Head of caudate nucleus (tissue), 42 donors: ENCODE measurements at places on chromosomes 3 and 15.

- no peak for DNase-seq
Observed at GRCh38 chr15:68655686-68656437, 77.1 kb downstream of the CORO2B start.

DNA sequence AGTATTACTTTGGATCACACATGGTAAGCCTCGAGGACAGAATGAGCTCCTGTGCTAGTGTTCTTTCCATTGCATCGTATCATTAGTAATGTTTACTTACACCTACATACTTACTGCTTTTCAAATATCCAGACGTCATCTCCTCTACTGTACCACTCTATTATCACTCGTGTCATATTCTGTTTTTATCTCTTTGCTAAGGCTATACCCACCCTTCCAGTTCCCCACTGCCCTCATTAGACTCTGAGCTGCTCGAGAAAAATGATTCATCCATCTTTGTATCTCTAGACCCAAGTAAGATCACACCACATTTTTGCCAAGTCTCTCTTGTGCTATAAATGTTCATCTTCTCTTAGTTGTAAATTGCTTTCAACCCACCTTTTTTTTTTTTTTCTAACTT is 245.7 kb downstream of the TIGIT start:
- DNase-seq, result no peak

DNA sequence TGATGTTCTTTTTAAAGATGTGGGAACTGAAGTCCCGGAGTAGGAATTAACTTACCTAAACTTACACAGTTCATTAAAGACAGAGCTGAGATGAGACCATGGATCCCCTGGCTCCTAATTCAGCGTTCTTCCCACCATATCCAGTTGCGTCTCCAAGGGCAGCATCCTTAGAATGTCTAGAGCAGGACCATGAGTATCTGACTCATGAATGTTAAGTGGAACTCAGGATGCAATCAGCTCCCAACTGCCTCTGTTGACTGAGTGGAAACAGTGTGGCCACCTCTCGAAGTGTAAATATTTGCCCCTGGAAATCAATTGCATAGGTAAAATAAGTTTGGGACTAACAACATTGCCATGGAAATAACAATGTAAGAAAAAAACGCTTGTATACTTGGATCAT is 2.5 kb downstream of the SNTN start:
- DNase-seq, result no peak

DNA sequence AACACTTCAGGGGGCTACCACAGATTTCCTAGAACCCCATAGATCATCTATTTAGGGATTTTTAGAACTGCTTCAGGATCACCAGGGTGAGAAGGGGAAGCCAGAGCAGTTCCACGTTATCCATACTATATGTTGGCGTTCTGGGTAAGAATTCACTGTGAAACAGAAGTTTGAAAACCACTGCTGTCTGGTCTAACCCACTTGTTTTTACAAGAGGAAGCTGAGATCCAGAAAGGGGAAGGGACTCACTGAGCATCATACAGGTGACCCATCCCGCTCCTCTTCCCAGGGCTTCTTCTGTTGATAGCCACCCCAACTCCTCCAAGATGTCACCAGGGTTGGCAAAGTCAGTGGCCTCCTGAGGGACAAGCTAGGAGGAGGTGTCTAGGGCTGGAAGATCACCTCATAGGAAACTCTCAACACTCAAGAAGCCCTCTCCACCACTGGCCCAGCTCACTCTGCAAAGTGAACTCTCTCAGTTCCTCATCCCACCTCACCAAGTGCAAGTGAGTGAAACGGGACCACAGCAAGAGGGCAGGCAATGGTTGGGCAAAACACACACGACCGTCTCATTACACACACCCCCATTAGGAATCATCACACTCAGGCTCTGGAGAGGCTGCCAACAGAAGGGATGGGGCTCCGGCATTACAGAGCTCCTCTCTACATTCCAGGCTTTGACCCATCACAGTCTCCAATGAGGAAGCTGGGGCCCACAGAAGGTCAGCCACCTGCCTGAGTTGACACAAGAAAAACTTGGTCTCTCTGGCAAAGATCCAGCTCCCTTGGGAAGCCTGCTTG is 1.8 kb downstream of the DAPK2 start:
- DNase-seq, result no peak

- no peak for DNase-seq
Observed at GRCh38 chr3:963755-964154, 129.1 kb upstream of the CNTN6 start.

DNA sequence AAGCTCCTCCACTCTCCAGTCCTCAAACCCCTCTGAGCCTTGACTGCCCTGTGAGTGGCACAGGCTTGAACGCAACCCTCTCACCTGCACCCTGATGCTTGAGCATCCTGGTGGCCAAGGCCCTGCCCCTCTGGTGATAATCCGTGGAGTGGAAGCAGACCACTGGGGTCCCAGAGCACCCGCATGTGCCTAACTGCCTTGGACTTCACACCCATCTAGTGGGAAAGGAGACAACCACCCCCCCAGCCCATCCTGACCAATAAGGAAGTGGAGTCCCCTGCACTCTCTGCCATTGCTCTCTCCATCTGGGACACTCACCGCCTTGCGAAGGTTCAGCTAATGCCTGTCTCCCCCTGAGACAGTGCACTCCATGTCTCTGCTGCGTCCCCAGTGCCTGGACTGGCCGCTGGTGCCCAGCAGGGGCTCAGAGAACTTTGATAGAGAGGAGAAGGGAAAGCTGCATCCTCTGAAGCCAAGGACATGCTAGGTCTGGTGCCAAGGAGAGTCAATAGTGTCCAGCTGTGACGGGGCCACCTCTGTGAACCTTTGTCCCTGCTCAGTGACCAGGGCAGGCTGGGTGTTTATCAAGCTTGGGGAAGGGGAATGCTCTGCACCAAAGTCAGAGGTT is 3.4 kb downstream of the KLF15 start:
- no peak for DNase-seq

DNA sequence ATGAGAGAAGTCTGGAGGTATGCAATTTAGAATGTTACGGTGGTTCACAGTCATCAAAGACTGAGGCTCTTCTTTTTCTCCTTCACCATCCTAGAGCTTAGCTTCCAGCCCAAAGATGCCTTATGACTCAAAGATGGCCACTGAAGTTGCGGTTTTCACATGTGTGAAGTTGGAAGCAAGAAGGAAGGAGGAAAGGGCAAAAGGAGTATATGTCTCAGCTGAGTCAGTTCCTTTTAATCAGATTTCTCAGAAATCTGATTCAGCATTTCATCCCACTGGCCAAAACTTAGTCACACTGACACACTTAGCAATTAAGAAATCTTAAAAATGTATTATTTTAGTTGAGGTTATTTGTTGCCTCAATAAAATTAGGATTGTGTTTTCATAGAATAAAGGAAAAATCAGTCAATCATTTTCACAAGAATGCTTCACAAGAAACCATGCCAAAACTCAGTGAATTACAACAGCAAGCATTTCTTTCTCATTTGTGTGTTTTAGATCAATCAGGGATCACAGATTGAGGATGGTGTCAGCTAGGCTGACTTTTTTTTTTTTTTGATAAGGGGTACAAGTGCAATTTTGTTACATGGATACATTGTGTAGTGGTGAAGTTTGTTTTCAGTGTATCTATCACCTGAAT is 211.1 kb upstream of the GADL1 start:
- DNase-seq, result no peak

- no peak for DNase-seq
Observed at GRCh38 chr3:98612587-98612986, 19.2 kb upstream of the CPOX start.

GRCh38 chr3:15327941-15328340 is 4.4 kb downstream of the SH3BP5 start:
- DNase-seq, result no peak

DNA sequence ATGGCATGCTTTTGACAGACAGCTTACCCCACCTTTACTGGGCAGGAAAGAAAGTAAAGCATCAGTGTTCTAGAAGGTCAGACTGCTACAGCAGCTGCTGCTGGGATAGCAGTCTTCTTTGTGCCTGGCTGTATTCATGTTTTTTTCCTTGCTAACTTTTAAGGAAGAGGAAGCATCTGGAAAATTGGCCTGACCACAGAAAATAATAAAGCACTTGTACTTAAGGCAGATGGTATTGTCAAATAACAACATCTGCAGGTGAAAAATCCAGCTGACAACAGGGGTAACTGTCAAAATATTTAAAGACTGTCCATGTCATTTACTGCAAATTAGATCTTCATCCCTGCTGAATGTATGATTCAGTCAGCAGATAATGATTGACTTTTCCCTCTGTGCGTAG is 229.0 kb downstream of the OXSM start:
- no peak for DNase-seq

GRCh38 chr15:36671017-36671416 is 91.6 kb downstream of the CDIN1 start:
- peak; percentile 3 for DNase-seq

GRCh38 chr15:45962733-45963132 is 327.9 kb downstream of the SQOR start:
- DNase-seq, result no peak

DNA sequence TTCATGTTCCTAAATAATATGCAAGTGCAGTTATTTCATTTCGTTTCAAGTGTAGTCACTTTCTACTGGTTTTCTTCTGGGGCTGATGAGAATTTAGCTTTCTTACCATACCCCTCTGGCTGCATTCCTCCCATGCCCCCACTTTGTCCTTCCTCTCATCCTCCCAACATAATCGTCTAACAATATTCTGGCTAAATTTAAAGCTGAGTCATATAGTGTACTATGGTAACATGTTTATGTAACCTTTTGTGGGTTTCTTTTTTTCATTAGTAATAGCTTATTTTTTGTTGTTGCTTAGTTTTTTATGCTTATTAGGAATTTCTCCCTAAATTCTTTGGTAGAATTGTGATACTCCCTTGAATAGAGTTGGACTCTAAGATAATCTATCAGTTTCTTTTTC is 30.5 kb downstream of the DUT start:
- no peak for DNase-seq

- DNase-seq, result no peak
Observed at GRCh38 chr3:141110322-141110721, 59.2 kb downstream of the SPSB4 start.

GRCh38 chr15:50883903-50884302 is 24.6 kb upstream of the AP4E1 start:
- no peak for DNase-seq

GRCh38 chr3:171056528-171056927 is 30.0 kb upstream of the SLC2A2 start:
- no peak for DNase-seq

DNA sequence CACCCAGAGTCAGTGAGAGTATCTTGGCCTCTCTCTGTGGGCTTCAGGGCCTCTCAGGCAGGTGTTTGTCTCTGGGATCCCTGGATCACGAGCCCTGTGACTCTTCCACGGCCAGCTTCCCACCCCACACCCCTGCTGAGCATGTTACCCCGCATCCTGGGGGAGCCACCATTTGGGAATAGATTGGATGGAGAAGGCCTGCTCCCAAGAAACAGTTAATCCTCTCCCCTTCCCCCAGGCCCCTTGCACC is 15.5 kb upstream of the SRP14 start:
- DNase-seq, result no peak

GRCh38 chr15:92048739-92049138 is 195.2 kb downstream of the SLCO3A1 start:
- no peak for DNase-seq

DNA sequence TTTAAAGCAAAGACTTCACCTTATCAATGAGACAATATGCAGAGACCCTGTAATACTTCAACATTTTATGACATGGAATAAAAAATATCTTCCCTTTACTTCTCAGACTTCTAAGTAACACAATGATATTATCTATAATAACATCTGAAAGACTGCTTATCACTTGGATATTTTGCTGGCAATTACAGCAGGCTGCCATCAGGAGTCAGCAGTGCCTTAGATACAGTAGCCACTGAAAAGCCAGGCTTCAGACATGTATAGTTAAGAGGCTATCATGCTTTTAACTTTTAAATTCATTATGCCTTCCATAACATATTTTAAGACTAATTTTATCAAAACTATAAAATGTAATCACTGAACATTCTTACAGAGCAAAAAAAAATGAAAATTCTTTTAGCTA is 227.5 kb downstream of the NEK10 start:
- DNase-seq, result no peak

DNA sequence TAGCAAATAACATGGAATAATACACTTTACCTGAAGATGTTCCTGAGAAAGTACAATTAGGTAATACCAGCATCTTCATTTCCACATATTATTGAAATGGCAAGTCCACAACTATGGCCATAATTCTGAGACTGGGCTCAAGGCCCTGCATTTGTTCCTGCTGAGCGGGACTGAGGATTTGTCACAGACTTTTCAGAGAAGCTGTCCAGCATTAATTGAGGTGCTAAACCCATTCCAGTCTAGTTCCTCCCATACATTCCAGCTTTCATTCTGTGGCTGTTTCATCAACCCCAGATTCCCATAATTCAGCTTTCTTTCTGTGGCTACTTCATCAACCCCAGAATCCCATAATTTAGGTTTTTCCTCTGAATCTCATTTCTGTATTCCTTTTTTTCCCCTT is 293.4 kb upstream of the GBE1 start:
- no peak for DNase-seq

DNA sequence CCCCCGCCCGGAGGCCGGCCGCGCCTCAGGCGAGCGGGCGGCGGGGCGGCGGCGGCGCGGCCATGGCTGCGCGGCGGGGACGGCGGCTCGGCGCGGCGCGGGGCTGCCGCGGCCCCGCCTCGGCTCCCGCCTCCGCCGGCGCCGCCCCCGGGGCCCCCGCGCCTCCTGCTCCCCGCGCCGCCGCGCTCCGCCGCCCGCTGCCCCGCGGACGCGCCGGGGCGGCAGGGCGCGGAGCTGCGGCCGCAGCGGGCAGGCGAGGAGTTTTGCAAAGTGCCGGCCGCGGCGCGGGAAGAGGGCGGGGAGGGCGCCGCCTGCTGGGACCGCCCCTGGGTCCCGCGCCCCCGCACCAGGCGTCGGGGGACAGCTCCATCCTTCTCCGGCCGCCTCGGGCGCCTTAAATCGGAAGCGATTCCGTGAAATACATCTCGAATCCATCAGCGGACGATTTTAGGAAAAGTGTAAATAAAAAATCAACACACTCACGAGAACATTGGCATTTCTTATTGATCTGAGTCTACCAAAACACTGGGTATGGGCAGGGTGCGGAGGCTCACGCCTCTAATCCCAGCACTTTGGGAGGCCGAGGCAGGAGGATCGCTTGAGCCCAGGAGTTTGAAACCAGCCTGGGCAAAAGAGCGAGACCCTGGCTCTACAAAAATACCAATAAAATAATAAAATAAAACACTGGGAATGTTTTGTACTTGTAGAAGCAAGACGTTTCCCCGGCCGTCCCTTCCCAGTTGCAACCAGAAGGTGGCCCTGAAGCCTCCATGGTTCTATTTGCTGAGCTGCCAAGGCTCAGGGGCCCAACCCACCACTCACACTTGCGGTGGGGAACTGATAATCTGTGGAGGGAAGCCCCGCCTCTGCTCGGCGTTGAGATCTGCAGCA is 136.9 kb downstream of the NUP210 start:
- peak; percentile 48 for DNase-seq

- DNase-seq, result no peak
Observed at GRCh38 chr3:12380461-12380860, 91.6 kb downstream of the PPARG start.

GRCh38 chr3:178514401-178514800 is 21.8 kb upstream of the KCNMB2 start:
- no peak for DNase-seq

GRCh38 chr3:183816681-183817510 is 8.5 kb downstream of the MAP6D1 start:
- no peak for DNase-seq

- no peak for DNase-seq
Observed at GRCh38 chr3:190644766-190645165, 130.9 kb downstream of the IL1RAP start.

GRCh38 chr15:68815598-68815997 is 5.1 kb downstream of the ANP32A start:
- no peak for DNase-seq

GRCh38 chr3:86180696-86181095 is 810.3 kb downstream of the VGLL3 start:
- DNase-seq, result peak; percentile 29

GRCh38 chr3:186512570-186513302 is 31.4 kb downstream of the CRYGS start:
- no peak for DNase-seq
